ENCODE measurements at places on chromosomes 16 and 17.

- DNase-seq, result no peak
Measured at GRCh38 chr16:65598621-65599020, 476.8 kb upstream of the CDH11 start.

GRCh38 chr17:28974451-28974850 lies 23.1 kb upstream of the PHF12 start:
- no peak for DNase-seq

DNA sequence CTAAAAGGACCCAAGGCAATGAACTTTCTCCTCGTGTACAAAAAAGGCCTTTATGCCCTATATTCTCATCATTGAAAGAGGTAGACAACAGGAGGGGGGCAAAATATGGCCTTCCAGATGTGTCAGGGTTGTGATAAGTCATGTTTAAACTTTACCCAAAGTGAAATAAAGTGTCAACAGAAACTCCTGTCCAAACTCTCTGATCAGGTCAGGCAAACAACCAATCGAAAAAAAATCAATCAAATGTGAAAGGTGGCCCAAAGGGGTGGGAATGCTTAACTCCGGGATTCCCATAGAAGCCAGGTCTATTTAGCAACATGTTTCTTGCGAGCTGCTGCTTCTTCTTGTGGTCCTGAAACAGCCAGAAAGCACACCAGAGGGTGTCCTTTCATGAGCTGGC lies 49.5 kb upstream of the SOX9 start:
- DNase-seq, result no peak

- no peak for DNase-seq
Measured at GRCh38 chr16:14470788-14471187, 159.3 kb downstream of the PARN start.

DNA sequence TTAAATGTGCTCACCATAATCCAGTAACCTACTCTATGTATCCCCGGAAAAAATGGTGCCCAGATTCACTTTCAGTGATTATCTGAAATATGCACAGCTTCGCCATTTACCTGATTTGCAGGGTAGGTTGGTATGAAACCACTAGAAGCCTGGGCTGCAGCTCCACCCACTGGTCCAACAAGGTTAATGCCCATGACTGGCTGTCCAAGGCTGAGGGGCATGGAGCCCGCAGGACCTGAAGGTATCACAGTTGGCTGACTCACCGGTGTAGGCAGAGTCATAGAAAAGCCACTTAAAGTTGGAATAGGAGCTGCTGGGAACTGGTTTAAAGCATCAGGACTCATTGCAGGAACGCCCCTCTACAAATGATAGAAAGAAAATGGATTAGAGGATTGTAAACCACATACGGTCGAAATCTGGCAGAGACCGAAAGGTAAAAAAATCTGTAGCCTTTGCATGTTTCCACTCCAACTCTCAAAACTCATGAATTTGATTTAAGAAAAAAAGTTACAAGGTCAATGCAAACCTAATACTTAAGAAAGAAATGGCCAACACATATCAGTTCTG lies 38.6 kb downstream of the SYNRG start:
- peak; percentile 12 for DNase-seq

- no peak for DNase-seq
Measured at GRCh38 chr16:24978370-24978914, 36.7 kb downstream of the ARHGAP17 start.

- DNase-seq, result no peak
Measured at GRCh38 chr17:66302761-66303626, 581 bp downstream of the PRKCA start.
